ENCODE measurements at places on chromosomes 5 and 9.
A peak's percentile ranks its signal among the peaks of the same experiment; 100 is the strongest.

DNA sequence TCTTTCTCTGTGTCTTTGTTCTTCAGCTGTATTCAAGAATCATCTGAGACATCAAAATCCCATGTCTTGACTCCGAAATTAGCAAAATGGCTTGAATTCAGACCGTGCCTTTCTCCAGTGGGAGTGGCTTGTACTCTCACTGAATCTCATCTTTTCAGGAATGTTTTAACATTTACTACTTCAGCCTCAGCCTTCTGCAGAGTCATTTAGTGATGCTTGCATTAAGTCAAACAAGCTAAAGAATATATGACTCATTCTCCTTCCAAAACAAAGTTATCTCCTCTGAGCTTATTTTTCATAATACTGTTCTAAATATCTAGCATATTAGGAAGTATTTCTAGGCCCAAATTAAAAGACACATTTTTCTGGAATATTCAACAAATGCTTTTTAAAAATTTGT is 205.3 kb downstream of the CDH10 start:
- DNase-seq = no peak

DNA sequence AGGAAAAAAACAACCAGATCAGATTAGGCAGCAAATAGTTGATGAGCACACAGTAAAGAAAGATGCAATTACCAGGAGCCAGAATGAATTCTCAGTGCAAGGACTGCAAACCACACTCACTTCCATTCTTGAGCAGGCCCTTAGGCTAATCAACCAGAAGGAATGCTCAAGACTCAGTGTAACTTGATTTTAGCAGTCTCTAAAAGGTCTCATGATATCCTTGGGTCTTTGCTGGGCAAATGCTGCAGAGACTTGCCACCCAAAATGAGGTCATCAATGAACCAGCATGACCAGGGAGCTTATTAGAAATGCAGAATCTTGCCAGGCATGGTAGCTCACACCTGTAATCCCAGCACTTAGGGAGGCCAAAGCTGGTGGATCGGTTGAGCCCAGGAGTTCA is 20.1 kb upstream of the TMEM245 start:
- no peak for DNase-seq

- DNase-seq = no peak
These were observed 24.4 kb upstream of the RNF38 start for GRCh38 chr9:36424289-36425055.

DNA sequence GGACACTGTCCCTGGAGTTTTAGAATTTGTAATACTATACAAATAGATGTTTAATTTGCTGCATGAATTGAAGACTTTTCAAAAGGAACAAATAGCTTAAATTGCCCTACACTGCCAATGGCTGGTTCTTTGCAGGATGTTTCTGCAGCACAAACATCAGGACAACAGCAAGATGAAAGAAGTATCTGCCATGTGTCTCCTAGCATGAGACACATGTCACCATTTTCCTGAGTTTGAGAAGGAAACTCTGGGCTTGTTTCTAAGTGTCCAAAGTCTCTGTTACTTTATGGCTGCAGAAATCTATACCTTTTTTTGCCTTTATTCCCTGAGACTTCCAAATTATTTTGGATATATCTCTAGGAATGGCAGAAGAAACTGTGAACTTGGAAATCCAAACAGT is 623 bp upstream of the OR13F1 start:
- no peak for DNase-seq

DNA sequence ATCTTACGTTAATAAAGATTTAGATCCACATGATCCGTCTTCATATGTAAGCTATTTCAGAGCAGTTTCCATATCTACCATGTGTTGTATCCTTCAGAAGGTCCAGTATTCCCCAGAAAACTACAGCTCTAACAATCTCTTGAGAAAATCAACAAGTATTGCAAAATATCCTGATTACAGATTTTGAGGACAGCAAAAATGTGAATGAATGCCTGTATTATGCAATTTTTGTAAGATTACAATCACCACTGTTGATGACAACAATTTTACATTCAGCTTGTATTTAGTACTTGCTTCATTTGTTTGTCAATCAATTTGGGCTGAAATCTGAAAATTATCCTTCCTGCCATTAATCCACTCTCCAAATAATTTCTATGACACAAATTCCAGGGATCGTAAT is 43.0 kb upstream of the FLT4 start:
- DNase-seq = no peak

- peak; percentile 53 for DNase-seq
These were observed 184.0 kb downstream of the SEMA5A start for GRCh38 chr5:9361835-9362234.

GRCh38 chr9:84799251-84799650 is 129.7 kb downstream of the NTRK2 start:
- DNase-seq = no peak

- no peak for DNase-seq
These were observed 13.9 kb downstream of the TTC39B start for GRCh38 chr9:15293084-15293483.

GRCh38 chr9:121478816-121479676 is 20.6 kb downstream of the GGTA1 start:
- no peak for DNase-seq

GRCh38 chr5:591746-592145 is 20.4 kb upstream of the CEP72 start:
- DNase-seq = no peak

- no peak for DNase-seq
These were observed 353.2 kb downstream of the PDE4D start for GRCh38 chr5:59540366-59540765.

DNA sequence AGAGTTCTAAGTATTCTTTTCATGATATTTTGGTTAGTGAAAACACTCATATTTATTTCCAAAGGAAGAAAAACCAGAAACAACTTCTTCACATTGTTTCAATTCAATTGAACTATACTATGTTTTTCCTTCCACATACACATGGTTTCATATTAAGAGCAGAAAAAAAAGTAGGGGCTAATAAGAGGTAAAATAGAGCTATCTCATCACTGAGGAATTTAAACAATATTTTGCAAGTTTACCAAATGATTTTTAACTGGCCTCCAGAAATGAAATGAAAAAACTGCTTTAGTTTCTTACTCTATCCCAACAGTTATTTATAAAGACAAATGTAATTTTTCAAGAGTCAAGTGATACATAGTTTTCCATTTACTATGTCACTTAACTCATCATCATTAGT is 233.5 kb downstream of the RFX3 start:
- no peak for DNase-seq

Data from NCI-H226 (cell line).